ENCODE measurements at places on chromosomes 6 and 20. TPM values are rescaled to one million over a fixed set of nuclear protein-coding genes. Genes with fewer than 3 reads are reported as not detected.

RPP40 gene
- 5.2 TPM for total RNA-seq

RUNX2 gene
- total RNA-seq: 4.6 TPM

HAO1 gene
- total RNA-seq: not detected

OR2H1 gene
- not detected for total RNA-seq

SCRT2 gene
- not detected for total RNA-seq

SLC2A10 gene
- total RNA-seq: 17.7 TPM

KCNQ5 gene
- total RNA-seq: 1.3 TPM

MDFI gene
- 11.0 TPM for total RNA-seq

- no peak overlapping the region for H3K27ac ChIP-seq
- H3K27me3 ChIP-seq: no peaks in the 10 kb centered on the region
- H3K4me1 ChIP-seq: no peaks in the 10 kb centered on the region
Observed at GRCh38 chr6:3789018-3789895, 37.7 kb upstream of the PXDC1 start.

DNA sequence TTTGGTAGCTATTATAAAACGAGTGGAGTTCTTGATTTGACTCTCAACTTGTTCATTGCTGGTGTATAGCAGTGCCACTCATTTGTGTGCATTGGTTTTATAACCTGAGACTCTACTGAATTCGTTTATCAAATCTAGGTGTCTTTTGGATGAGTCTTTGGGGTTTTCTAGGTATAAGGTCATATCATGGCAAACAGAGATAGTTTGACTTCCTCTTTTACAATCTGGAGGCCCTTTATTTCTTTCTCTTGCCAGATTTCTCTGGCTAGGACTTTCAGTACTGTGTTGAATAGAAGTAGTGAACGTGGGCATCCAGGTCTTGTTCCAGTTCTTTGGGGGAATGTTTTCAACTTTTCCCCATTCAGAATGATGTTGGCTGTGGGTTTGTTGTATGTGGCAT, 38.8 kb downstream of the SUMO4 start:
- DNase-seq: no peak
- no peak overlapping the region for H3K27ac ChIP-seq
- no peaks in the 10 kb centered on the region for H3K27me3 ChIP-seq
- no peaks in the 10 kb centered on the region for H3K36me3 ChIP-seq
- H3K4me1 ChIP-seq: no peaks in the 10 kb centered on the region

DNA sequence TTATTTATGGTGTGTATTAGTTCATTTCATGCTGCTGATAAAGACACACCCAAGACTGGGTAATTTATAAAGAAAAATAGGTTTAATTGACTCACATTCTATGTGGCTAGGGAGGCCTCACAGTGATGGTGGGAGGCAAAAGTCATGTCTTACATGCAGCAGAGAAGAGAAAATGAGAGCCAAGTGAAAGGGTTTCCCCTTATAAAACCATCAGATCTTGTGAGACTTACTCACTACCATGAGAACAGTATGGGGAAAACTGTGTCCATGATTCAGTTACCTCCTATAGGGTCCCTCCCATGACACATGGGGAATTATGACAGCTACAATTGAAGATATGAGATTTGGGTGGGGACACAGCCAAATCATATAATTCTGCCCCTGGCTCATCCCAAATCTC, 150.0 kb upstream of the AHI1 start:
- no peak overlapping the region for H3K27ac ChIP-seq
- H3K4me1 ChIP-seq: no peaks in the 10 kb centered on the region
- no peak for DNase-seq
- H3K4me3 ChIP-seq: no peak overlapping the region
- no peaks in the 10 kb centered on the region for H3K27me3 ChIP-seq

GRCh38 chr20:38049800-38050199, 16.3 kb downstream of the RPRD1B start:
- peaks cover 28% of the 10 kb centered on the region for H3K4me1 ChIP-seq
- no peak overlapping the region for H3K4me3 ChIP-seq
- H3K36me3 ChIP-seq: peaks cover 50% of the 10 kb centered on the region
- H3K27me3 ChIP-seq: no peaks in the 10 kb centered on the region
- H3K27ac ChIP-seq: no peak overlapping the region

GRCh38 chr6:15260099-15260821, 14.4 kb downstream of the JARID2 start:
- H3K36me3 ChIP-seq: no peaks in the 10 kb centered on the region
- no peak for DNase-seq
- no peaks in the 10 kb centered on the region for H3K27me3 ChIP-seq
- no peak overlapping the region for H3K27ac ChIP-seq
- peaks cover 47% of the 10 kb centered on the region for H3K4me1 ChIP-seq
- H3K4me3 ChIP-seq: no peak overlapping the region

DNA sequence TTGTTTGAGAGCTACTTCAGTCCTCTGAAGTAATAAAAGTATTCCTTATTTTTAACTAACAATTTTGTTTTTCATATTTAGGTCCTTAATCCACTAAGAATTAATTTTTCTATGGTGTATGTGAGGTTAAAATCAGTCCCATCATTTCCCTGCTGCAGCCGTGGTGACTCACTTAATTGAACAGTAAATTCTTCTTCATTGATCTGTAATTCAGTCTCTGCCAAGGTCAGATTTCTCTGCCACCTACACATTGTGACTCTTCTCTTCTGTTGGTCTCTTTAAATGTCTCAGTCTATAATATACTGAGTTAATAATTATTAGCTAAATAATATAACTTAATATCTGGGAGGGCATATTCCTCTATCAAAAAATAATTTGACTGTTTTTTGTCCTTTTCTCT, 262.3 kb downstream of the UTRN start:
- H3K27me3 ChIP-seq: no peaks in the 10 kb centered on the region
- peaks cover 99% of the 10 kb centered on the region for H3K36me3 ChIP-seq

DNA sequence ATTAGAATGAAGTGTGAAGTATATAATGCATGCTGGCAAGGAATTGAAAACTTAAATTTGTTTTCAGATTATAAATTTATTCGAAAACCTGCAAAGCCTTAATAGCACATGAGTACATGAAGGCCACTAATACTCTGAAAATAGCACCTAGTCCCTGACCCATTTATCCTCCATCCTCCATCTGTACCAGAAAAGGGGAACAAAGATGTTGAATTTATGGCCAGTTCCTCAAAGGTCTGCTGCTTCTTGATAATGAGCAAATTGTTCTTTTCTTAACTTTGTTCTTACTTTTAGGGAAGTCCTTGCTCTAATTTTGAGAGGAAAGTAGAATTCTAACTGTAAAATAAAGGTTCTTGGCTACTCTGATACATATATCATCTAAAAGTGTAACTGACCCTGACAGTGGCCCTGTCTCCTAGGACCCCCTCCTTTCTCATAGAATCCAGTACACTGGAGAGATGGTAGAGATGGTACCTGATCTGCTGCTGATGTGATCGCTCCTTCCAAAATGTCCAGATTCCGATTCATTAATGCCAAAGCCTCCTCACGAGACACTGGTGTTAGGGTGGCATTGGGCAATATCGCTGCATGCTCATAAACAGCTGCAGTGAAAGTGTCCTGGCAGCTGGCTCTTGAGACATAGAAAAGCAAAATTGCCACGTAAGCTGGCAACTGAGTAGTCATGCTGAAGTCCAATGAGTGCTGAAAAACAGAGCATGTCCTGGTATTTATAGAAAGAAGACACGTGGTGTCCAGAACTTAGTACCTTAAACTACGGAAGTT, at the start of gene VNN1:
Gene VNN1, minus strand, starts transcription at position 704 of the 783 bp plus-strand sequence. Its CDS starts 20 bp downstream, at position 684.
- no peak within 1 kb of the TSS for H3K4me3 ChIP-seq
- no peak for DNase-seq
- no peaks in the 10 kb centered on the region for H3K36me3 ChIP-seq
- H3K4me1 ChIP-seq: no peaks in the 10 kb centered on the region

DNA sequence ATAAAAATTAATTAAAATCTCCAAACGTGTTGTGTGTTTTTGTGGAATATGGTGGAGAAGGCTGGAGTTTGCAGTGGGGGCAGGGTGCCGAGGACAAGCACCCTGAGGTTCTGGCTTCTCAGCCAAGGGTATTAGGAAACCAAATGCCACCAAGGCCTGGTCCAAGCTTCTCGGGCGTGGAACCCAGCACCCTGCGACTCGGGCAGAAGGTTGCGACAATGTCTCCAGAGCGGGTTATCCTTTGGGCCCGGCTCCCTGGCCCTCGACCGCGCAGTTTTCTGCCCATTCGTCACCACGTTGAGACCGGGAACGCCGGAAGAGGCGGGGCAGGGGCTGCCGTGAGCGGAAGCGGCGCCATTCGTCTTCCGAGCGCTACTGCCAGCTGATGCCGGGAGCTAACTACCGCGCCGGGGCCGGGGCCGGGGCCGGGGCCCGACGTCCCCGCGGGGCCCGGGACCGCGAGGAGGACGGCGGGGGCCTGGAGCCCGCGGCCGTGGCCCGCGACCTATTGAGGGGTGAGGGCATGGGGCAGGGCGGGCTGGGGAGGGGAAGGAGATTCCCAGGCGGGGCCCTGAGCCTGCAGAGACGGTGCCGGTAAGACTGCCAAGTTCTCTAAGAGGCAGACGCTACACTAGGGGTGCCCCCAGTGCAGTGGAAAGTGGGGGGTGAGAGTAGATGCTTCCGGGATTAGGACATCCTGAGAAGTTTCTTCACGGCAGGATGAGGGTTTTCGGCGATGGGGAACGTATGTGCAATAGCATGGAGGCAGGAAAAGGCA, at the start of gene RRP36:
Gene RRP36, plus strand, starts transcription at position 354 of the 778 bp plus-strand sequence. Its CDS starts 32 bp downstream, at position 386.
- peaks cover 28% of the 10 kb centered on the region for H3K4me1 ChIP-seq
- H3K36me3 ChIP-seq: peaks cover 55% of the 10 kb centered on the region
- peak; percentile 92 for DNase-seq
- H3K4me3 ChIP-seq: peak within 1 kb of the TSS; percentile 92
- H3K27me3 ChIP-seq: no peaks in the 10 kb centered on the region

GRCh38 chr6:45436544-45437438, 59.1 kb upstream of the SUPT3H start:
- H3K27me3 ChIP-seq: no peaks in the 10 kb centered on the region
- DNase-seq: no peak
- no peak overlapping the region for H3K27ac ChIP-seq

- H3K27ac ChIP-seq: no peak overlapping the region
- H3K4me3 ChIP-seq: no peak overlapping the region
- no peaks in the 10 kb centered on the region for H3K36me3 ChIP-seq
- peaks cover 13% of the 10 kb centered on the region for H3K4me1 ChIP-seq
- DNase-seq: no peak
- no peaks in the 10 kb centered on the region for H3K27me3 ChIP-seq
Observed at GRCh38 chr20:18005990-18006364, 37.2 kb downstream of the MGME1 start.

GRCh38 chr6:168906391-168906790, 347.3 kb downstream of the THBS2 start:
- H3K27ac ChIP-seq: no peak overlapping the region
- H3K27me3 ChIP-seq: no peaks in the 10 kb centered on the region
- H3K36me3 ChIP-seq: no peaks in the 10 kb centered on the region
- DNase-seq: no peak

DNA sequence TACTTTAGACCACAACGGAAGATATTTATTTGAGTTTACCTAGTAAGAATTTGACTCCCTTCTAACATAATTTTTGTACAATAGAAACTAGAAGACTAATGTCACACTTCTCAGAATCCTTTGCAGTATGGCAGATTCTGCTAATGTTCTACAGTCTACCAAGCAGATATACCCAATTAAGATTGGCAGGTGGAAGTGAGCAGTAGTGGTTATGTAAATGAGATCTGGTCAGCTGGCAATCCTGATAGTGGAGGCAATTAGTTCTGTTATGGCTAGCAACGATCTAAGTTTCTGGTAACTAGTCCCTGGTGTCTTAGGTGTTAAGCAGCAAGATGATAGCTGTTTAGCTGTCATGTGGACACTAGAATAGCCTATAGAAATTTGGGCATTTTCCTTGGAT, 101.0 kb downstream of the CENPW start:
- no peaks in the 10 kb centered on the region for H3K27me3 ChIP-seq
- no peak overlapping the region for H3K27ac ChIP-seq
- no peaks in the 10 kb centered on the region for H3K36me3 ChIP-seq
- no peak overlapping the region for H3K4me3 ChIP-seq
- DNase-seq: no peak
- no peaks in the 10 kb centered on the region for H3K4me1 ChIP-seq

DNA sequence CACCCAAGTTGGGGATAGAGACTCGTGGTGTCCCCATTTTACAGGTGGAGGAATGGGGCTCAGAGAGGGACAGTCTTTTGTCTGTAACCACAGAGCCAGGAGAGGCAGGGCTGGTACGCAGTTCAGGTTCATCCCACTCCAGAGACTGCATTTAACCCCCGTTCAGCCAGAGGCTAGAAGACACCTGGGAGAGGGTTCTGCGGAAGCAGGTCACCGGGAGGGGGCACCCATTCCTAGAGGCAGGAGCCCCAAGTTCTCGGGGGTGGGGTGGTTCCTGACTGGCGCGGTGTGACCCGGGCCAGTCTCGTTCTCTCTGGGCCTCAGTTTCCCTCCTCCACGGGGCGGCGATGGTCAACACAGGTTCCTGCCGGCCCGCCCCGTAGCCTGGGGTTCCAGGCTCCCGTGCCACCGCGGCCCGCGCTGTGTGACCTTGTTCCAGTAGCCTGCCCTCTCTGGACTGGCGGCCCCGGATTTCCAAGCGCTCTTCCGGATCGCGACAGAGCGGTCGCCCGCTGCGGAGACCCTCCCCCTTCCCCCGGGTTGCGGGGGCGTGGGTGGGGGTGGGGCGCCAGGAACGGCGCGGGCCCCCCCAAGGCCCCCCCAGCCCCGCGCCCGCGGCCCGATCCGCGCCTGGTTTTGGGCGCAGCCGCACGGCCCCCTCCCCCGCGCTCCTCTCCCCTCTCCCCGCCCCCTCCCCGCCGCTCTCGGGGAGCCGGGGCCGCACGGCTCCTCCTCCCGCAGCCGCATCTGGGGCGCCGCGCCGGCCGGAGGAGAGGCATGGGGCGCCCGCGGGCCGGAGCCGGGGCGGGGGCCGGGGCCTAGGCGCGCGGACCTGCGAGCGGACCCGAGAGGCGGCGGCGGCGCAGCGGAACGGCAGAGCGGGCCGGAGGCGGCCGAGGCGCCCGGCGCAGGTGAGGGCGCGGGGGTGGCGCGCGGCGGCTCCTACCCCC, at the start of gene DLGAP4:
Gene DLGAP4, plus strand, starts transcription at position 738 of the 950 bp plus-strand sequence. CDS start 125,379 bp downstream, outside the sequence.
- no peak within 1 kb of the TSS for H3K27ac ChIP-seq
- no peaks in the 10 kb centered on the region for H3K36me3 ChIP-seq
- H3K4me1 ChIP-seq: peaks cover 6% of the 10 kb centered on the region

- no peaks in the 10 kb centered on the region for H3K27me3 ChIP-seq
- no peaks in the 10 kb centered on the region for H3K36me3 ChIP-seq
- no peak for DNase-seq
- no peaks in the 10 kb centered on the region for H3K4me1 ChIP-seq
- no peak overlapping the region for H3K4me3 ChIP-seq
Observed at GRCh38 chr6:15712797-15713196, 50.0 kb upstream of the DTNBP1 start.

DNA sequence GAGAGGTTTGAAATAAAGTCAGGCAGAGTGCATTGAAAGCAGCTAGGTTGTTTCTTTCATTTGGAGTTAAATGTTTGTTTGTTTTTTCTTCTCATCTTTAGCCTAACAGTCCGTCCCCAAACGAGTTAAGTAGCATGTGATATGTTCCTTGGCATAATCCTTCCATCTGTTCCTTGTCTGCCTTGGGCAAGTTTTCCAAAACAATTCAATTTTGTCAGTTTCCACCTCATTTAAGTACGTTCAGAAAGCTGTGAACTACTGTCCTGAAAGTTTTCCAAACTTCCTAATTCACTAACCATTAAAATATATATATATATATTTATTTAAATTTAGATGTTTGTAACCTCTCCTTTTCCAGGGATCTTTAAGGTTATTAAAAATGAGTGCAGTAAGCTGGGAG, 61.8 kb upstream of the HDAC2 start:
- no peaks in the 10 kb centered on the region for H3K27me3 ChIP-seq
- H3K4me1 ChIP-seq: no peaks in the 10 kb centered on the region
- no peak overlapping the region for H3K4me3 ChIP-seq

- H3K36me3 ChIP-seq: no peaks in the 10 kb centered on the region
- peak overlapping the region; percentile 72 for H3K4me3 ChIP-seq
- peaks cover 18% of the 10 kb centered on the region for H3K4me1 ChIP-seq
- no peaks in the 10 kb centered on the region for H3K27me3 ChIP-seq
Observed at GRCh38 chr6:142946181-142946923, 1.4 kb upstream of the HIVEP2 start.

Data from upper lobe of right lung (tissue), 1 donor.